ENCODE measurements at places on chromosomes 11 and 22. TPM values are rescaled to one million over a fixed set of nuclear protein-coding genes. Genes with fewer than 3 reads are reported as not detected.

- no peaks in the 10 kb centered on the region for H3K4me1 ChIP-seq
- H3K4me3 ChIP-seq, result no peak overlapping the region
- H3K27ac ChIP-seq, result no peak overlapping the region
Observed at GRCh38 chr11:28547321-28547741, 439.1 kb downstream of the METTL15 start.

- no peaks in the 10 kb centered on the region for H3K36me3 ChIP-seq
- H3K27ac ChIP-seq, result no peak overlapping the region
- no peak for DNase-seq
- H3K4me3 ChIP-seq, result no peak overlapping the region
- no peaks in the 10 kb centered on the region for H3K27me3 ChIP-seq
Observed at GRCh38 chr11:131671734-131672133, 301.3 kb downstream of the NTM start.

DNA sequence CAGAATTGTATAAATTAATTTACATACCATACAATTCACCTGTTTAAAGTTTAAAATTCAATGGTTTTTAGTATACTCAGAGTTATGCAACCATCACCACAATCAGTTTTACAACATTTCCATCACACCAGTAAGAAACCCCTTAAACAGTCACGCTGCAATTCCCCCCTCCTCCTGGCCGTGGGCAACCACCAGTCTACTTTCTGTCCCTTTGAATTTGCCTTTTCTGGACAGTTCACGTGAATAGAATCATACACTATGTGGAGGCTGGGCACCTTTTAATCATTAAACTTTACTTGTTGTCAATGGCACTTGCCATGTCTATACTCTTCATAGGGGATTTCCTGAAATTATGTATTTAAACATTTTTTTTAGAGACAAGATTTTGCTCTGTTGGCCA lies 20.1 kb upstream of the SWAP70 start:
- H3K27ac ChIP-seq, result no peak overlapping the region
- peaks cover 38% of the 10 kb centered on the region for H3K4me1 ChIP-seq
- DNase-seq, result no peak
- no peaks in the 10 kb centered on the region for H3K27me3 ChIP-seq
- H3K36me3 ChIP-seq, result no peaks in the 10 kb centered on the region

DNA sequence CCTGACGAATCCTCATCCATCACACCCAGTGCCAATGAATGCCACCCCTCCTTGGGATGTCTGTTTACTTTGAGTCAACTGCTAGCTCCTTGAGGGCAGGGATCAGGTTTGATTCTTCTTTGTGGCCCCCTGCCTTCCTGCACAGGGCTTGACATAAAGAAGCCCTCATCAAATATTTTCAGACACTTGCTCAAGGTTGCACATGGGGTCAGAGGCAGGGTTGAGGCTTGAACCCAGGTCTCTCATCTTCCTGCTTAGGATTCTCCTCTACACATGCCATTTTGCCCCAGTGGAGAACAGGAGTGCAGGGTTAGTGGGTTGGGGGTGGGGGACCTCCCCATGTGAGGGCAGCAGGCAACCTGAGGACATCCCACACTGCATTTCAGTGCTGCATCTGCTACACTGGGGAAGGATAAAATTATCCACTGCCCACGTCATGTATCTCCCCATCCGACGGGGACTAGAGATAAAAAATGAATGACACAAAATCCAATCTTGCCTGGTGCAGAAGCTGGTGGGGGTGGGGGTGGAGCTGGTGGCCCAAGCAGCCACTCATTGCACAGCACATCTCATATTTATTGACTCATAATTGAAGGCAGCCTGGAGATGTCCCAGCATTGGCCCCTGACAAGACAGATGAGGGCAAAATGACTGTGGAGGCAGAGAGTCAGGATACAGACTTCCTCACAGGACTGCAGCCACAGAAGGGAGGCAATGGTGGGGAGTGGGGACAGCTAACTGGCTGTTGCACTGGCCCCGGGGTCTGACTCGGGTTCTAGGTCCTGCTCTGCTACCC lies 41.3 kb downstream of the NEU3 start:
- H3K27ac ChIP-seq, result no peak overlapping the region
- H3K27me3 ChIP-seq, result no peaks in the 10 kb centered on the region
- H3K4me3 ChIP-seq, result no peak overlapping the region
- DNase-seq, result no peak
- H3K36me3 ChIP-seq, result no peaks in the 10 kb centered on the region

DNA sequence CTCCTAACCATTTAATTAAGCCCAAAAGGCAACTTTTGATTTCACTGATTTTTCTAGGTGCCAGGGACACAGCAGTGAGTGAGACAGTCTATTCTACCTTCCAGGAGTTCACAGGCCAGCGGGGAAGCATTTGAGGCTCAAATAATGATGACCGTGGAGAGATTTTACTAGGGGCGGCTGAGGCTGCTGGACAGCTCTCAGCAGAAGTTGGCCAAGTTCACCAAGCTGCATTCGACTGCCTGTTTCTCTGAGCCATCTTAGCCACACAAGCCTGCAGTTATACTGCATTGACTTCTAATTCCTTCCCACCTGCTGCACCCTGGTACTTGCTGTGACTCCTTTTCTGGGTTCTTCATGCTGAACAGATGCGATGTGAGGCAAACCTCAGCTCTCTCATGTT lies 168.9 kb upstream of the TBCEL start:
- no peak for DNase-seq
- H3K27ac ChIP-seq, result no peak overlapping the region
- H3K4me1 ChIP-seq, result no peaks in the 10 kb centered on the region
- H3K36me3 ChIP-seq, result no peaks in the 10 kb centered on the region
- no peak overlapping the region for H3K4me3 ChIP-seq
- H3K27me3 ChIP-seq, result peaks cover 9% of the 10 kb centered on the region

DNA sequence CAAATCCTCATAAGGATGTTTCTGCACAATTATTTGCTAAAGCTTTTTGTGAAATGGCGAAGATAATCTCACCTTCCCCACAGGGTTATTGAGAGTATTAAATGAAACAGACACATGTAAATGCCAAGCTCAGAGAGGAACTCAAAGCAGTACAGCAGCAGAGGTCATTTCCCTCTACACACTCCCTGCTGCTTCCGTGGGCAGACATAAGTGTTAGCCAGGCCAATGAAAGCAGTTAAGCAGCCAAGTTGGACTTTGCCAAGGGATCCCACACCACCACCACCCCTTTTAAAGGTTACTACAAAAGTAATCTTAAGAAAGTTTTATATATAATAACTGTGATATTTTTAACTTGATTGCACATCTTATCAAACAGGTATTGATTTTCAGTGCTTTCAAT lies 4.0 kb upstream of the FAM111A start:
- no peak for DNase-seq
- no peak overlapping the region for H3K27ac ChIP-seq
- H3K4me3 ChIP-seq, result no peak overlapping the region
- H3K36me3 ChIP-seq, result peaks cover 17% of the 10 kb centered on the region

GRCh38 chr11:93740730-93741093 lies 583 bp downstream of the TAF1D start:
- H3K4me3 ChIP-seq, result peak overlapping the region; percentile 80
- peaks cover 39% of the 10 kb centered on the region for H3K4me1 ChIP-seq
- peaks cover 44% of the 10 kb centered on the region for H3K36me3 ChIP-seq

DNA sequence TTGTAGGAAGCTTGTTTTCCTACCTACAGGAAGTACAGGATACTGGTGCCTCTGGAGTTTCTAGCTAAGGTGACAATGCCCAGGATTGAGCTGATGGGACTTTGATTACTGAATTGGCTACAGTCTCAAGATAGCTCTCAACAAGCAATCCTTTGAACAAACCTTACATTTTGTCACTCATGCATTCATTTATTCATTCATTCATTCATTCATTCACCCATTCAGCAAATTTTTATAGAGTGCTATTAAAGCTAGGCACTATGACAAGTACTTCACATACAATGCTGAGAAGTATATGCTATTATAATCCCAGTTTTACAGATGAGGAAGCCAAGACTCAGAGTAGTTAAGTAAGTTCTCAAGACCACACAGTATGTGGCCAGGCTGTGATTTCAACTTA lies 103.1 kb upstream of the MTMR2 start:
- no peaks in the 10 kb centered on the region for H3K27me3 ChIP-seq
- DNase-seq, result no peak
- H3K4me1 ChIP-seq, result no peaks in the 10 kb centered on the region
- no peaks in the 10 kb centered on the region for H3K36me3 ChIP-seq

DNA sequence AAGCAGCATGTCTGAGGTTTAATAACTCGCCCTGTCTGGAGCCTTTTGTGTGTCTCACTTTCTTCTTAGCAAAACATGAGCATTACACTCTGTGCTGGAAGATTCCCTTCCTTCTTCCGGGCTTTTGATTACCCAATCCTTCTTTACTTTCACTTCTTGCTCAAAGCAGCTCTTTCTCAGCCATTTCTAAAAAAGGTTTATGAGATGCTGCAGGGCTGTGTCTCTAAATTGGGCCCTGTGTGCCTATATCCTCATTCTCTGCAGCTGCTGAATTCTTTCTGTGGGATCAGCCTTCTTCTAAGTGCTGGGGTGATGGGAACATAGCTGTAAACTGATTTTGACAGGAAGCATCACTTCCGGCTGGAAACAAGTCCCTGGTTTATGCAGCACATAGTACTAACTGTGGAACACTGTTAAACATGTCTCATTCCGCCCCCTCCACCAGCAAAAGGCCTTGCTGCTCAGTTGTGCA lies 71.8 kb downstream of the PIWIL4 start:
- DNase-seq, result no peak
- H3K4me1 ChIP-seq, result no peaks in the 10 kb centered on the region
- no peaks in the 10 kb centered on the region for H3K27me3 ChIP-seq
- H3K27ac ChIP-seq, result no peak overlapping the region
- H3K4me3 ChIP-seq, result no peak overlapping the region
- H3K36me3 ChIP-seq, result no peaks in the 10 kb centered on the region

GRCh38 chr11:17934194-17934593 lies 78.7 kb downstream of the SERGEF start:
- no peak overlapping the region for H3K4me3 ChIP-seq
- no peaks in the 10 kb centered on the region for H3K36me3 ChIP-seq
- H3K27ac ChIP-seq, result no peak overlapping the region
- DNase-seq, result no peak

DNA sequence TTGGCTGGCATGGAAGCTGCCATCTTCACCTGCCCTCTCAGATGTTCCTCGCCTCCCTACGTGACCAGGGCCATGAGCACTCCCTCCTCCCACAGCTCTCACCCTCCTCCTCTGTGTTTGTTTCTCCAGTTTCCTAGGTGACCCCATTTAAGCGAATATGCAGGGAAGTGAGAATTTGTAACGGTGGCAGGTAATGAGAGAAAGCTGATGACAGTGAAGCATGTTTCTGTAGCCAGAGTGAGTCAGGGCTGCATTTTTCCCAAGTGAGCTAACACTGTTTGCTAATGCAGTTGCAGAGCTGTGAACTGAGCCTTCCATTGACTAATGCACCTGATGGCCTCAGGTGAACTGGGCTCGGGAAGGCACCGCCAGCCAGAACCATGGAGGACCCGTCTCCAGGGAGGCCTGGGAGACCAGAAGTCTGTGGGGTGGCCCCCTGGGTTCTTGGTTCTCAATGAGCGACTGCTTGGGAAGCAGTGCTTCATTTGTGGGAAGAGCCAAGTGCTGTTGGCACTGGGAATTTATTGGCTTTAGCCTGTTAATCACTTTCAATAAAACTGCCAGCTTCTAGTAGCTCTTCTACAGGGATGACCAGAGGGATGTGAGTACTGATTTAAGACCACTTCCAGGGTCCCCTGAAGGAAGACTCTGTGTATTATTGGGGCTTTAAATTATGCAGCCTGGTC lies 64.5 kb downstream of the BARX2 start:
- H3K36me3 ChIP-seq, result no peaks in the 10 kb centered on the region
- no peaks in the 10 kb centered on the region for H3K27me3 ChIP-seq

DNA sequence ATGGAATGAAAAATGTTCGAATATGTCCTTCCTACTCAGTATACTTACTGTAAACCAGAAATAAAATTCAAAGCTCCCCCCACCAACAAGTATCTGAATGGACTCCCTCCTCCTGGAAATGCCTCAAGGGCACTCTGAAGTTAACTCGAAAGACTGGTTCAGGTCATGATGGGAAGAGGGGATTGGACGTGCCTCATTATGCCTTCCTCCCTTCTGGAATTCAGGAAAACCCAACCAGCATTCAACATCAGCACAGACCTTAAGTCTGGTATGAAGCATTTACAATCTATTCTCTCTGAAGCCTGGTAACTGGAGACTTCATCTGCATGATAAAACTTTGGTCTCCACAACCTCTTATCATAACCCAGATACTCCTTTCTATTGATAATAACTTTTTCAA lies 428.3 kb upstream of the RAG2 start:
- no peak for DNase-seq
- H3K27me3 ChIP-seq, result no peaks in the 10 kb centered on the region
- no peak overlapping the region for H3K4me3 ChIP-seq
- no peak overlapping the region for H3K27ac ChIP-seq
- no peaks in the 10 kb centered on the region for H3K4me1 ChIP-seq

GRCh38 chr22:19353363-19354131 lies 62.0 kb upstream of the CLTCL1 start:
- peaks cover 4% of the 10 kb centered on the region for H3K4me1 ChIP-seq
- no peak overlapping the region for H3K27ac ChIP-seq
- no peaks in the 10 kb centered on the region for H3K27me3 ChIP-seq
- peaks cover 94% of the 10 kb centered on the region for H3K36me3 ChIP-seq
- DNase-seq, result no peak

GRCh38 chr22:32591620-32592019 lies 117.0 kb downstream of the FBXO7 start:
- no peak for DNase-seq
- no peaks in the 10 kb centered on the region for H3K27me3 ChIP-seq
- H3K4me1 ChIP-seq, result no peaks in the 10 kb centered on the region
- no peak overlapping the region for H3K27ac ChIP-seq
- no peaks in the 10 kb centered on the region for H3K36me3 ChIP-seq
- no peak overlapping the region for H3K4me3 ChIP-seq

TCN1 gene
- total RNA-seq, result not detected

SEZ6L gene
- not detected for total RNA-seq

MUC2 gene
- not detected for total RNA-seq

C11orf42 gene
- not detected for total RNA-seq

TSG101 gene
- 50.9 TPM for total RNA-seq

Data from B cell (primary cell).